ENCODE measurements at places on chromosomes 1 and 21. TPM values are rescaled to one million over a fixed set of nuclear protein-coding genes. Genes with fewer than 3 reads are reported as not detected.
A peak's percentile ranks its signal among the peaks of the same experiment; 100 is the strongest.

GRCh38 chr1:202553560-202554038, 156.7 kb downstream of the SYT2 start:
- no peak for DNase-seq

DNA sequence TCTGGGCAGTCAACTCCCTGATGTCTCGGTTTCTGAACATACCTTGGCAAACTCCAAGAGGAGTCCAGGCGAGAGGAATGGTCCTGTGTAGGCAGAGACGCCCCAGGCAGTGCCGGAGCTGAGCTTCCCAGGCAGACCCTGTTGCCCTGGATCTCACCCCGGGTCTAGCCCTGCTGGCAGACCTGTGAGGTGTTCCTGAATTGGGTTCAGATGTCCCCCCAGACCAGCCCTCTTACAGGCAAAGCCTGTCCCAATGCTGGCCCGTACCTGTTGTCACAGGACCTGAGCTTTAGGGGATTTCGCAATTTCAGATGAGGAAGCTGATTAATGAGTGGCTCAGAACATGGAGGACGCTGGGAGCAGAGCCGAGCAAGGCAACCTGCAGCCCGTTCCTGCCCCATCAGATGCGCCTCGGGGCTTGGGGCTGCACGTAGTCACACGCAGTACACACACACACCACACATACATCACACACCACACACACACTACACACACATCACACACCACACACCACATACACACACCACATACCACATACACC, 38.5 kb upstream of the PDE9A start:
- DNase-seq = peak; percentile 57

GRCh38 chr1:80211691-80212380, 1205.3 kb upstream of the ADGRL4 start:
- no peak for DNase-seq

DNA sequence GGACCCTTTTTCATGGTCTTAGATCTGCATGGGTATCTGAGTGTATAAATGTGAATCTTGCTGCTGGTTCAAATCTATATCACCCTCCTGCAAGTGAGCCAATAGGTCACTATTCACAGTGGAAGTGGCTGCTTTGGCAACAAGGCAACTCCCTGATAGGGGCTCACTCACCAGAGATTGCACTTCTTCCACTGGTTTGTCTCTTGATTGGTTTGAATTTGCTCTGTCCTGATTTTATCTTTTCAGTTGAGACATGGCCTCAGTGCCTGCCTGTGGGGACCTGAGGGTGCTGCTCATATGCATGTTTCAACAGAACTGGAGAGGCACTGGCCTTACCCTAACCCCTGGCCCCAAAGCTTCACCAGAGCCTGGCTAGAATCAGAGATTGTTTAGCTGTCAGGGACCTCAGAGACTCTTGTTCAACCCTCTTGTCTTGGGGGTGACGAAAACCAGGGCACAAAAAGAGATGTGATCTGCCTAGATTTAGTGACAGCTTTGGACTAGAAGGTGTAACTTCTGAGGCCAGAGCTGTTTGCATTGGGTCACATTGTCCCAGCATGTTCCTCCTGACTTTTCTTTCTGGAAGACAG, 16.9 kb downstream of the AVPR1B start:
- DNase-seq = no peak

GRCh38 chr1:108057541-108057940, 92.6 kb upstream of the VAV3 start:
- DNase-seq = no peak

GRCh38 chr1:51998701-51999100, 8.2 kb upstream of the RAB3B start:
- no peak for DNase-seq

GRCh38 chr21:44285138-44285992, at the start of gene AIRE:
Gene AIRE, plus strand, starts transcription at chr21:44285876. Its CDS starts 131 bp downstream, at chr21:44286007.
- no peak for DNase-seq

GRCh38 chr1:147337040-147337630, 94.7 kb downstream of the CHD1L start:
- DNase-seq = no peak

DNA sequence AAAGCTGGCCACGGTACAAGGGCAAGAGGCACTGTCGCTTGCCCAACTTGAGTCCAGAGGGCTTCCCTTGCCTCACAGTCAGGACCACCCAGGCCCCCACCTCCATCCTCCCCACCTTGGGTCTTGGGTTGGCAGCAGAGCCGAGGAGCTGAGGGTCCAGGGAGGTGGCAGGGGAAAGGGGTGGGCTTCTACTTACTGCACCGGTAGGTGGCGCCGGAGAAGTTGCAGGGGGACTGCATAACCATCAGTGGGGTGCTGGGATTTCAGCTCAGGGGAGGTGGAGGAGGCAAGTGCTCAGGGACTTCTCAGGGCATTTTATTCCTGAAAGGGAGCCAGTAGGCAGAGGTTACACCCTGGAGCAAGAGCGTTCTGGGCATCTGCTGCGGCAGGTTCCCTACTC, 44.0 kb downstream of the TRIM62 start:
- peak; percentile 43 for DNase-seq

DNA sequence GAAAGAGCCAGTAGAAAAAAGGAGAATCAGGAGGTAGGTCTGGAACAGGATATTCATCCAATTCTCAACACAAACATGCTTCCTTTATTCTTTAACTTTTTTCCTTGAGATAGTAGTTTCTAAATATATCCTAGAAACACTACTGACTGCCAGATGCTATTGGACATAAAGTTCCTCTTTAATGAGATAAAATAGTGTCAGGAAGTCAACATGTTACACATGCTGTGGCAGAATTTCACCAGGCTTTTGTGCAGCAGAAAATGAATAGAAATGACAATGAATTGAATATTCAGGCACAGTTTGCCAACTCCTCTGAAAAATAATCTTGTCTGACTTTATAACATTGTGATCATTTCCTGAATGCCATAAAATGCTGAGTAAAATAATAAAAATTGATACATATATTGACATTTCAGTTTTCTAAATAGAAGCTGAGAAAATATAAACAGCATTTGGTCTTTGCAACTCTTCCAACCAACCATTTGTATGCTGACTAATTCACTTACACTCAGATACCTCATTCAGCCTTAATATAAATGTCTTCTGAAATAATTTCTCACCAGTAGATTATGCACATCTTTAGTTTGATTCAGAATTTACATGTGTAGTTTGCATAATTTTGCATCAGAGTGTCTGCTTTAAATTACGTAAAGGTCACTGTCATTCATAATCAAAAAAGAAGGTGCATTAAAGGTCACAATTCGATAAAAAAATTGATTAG, 486.1 kb upstream of the ADGRL2 start:
- DNase-seq = no peak

DNA sequence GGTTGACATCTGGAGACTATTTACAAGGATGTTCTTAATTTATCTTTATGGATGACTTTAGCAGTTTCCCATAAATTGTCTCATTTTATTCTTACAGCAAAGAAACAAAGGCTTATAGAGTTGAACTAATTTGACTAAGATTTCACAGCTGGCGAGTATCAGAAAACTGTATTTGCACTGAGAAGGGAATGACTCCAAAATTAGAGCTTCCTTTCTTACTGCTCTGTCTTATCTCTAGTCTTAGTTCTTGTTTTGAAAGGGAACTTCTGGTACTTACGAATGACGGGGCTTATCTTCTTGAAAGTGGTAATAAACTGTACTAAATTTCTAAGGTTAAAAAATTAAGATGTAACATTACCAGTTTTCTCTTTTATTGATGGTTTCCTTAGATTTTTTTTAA, 13.6 kb downstream of the CNST start:
- DNase-seq = no peak

GRCh38 chr21:34950980-34951379, 98.1 kb downstream of the RUNX1 start:
- no peak for DNase-seq

- DNase-seq = no peak
Measured at GRCh38 chr1:38125016-38125415, 78.4 kb upstream of the POU3F1 start.

- DNase-seq = no peak
Measured at GRCh38 chr1:160726114-160726497, 12.9 kb upstream of the SLAMF7 start.

GRCh38 chr1:109151146-109151990, 37.5 kb downstream of the ELAPOR1 start:
- DNase-seq = no peak

GRCh38 chr1:70919706-70920323, 127.8 kb downstream of the PTGER3 start:
- DNase-seq = no peak

DNA sequence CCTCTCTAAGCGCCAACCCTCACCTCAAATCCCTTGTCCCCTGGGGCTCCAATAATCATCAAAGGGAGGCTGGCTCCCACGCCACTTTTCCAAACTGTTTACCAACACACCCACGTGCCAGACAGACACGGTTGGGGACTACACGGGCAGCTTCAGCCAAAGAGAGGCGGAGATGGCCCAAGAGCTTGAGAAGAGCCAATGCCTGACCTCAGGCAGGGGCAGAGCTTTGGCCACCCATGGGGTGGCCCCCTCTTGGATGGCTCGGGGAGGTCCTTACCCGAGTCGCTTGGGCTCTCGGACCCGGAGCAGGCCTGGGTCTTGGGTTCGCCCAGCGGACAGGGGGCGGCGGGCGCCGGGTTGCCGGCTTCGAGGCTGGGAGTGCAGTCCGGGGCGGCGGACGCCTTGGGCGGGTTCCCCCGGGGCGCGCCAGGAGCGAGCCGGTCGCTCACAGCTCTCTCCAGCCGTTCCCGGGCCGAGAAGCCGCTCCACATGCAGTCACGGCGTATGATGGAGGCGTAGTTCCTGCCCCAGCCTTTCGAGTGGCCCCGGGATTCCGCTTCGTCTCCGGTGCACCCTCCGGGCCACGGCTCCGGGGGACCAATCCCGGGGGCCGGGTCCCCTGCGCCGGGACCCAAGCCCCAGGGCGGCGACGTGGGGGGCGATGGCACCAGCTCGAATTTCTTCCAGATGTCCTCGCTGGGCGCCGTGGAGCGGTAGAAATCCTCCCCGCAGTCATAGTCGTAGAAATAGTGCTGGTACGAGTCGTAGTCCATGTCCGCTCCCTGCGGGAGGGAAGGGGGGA, 854 bp downstream of the MYCL start:
- peak; percentile 29 for DNase-seq

DNA sequence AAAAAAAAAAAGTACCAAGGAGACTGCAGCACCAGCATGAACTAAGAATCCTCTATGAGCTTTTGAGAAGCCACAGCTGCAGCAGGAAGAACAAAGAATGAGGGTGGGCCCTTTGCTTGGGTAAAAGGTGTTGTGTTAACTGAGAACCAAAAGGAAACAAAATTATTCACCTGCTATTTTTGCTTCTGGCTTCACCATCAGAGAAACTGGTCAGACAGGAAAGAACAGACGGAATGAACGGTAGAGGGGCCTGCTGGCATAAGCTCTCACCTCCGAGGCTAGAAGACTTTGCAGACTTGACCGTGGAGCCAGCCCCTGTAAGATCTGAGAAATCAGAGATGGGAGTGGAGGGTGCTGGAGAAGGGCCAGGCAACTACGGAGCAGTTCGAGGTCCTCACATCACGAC, 27.6 kb downstream of the IL10RB start:
- no peak for DNase-seq

- no peak for DNase-seq
Measured at GRCh38 chr1:55035904-55036303, 3.4 kb upstream of the PCSK9 start.

DNA sequence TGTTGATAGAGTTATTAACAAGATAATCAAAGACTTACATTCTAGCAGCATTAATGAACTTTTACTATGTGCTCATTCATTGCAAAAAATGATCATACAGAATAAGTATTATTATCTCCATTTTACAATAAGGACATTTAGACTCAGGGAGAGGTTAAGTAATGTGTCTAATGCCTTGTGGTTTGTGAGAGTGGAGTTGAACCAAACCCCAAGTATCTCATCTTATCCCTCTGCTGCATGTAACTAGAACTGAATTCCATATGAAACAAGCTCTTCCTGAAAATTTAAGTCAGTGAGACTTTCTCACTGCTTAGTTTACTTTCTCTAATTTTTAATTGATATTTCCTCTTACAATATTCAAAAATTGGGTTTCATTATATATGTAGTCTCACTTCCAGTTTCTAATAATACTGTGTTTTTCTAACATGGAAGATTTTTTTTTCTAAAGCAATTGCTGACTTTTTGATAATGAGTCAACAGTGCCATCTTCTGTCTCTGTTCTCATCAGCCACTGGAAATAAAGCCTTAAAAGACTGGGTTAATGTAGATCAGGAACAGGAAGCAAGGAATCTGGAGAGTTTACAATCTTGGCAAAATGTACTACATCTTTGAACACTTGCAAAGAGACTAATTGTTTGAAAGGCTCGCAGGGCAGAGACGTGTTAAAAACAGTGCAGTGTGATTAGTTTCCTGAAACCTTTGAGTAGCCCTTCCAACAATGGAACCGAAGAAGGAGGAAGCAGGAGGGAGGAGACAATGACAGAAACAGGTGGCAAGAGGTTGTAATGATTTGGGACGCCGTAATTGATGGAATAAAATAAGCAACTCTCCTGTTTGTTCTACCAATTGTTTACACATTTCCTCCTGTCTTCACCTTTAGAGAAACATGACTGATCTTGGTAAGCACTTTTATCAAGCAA, 567.6 kb downstream of the MRPL39 start:
- DNase-seq = no peak

DNA sequence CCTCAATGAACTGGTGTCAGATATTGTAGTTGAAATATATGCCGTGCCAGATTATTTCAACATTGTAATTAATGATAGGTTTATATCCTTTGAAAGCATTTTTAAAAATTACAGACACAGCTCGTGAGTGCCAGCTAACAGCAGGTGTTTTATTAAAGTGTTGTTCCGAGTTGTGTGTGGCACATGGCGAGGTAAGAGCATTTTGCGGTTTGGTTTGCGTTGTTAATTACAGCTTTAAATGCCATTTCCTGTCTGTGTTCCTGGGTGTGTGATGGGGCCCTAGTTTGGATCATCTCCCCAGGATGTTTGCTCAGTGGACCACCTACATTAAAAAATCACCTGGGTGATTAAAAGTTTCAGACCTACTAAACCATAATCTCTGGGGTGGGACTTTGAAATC, 97.4 kb downstream of the PRDM2 start:
- no peak for DNase-seq

DNA sequence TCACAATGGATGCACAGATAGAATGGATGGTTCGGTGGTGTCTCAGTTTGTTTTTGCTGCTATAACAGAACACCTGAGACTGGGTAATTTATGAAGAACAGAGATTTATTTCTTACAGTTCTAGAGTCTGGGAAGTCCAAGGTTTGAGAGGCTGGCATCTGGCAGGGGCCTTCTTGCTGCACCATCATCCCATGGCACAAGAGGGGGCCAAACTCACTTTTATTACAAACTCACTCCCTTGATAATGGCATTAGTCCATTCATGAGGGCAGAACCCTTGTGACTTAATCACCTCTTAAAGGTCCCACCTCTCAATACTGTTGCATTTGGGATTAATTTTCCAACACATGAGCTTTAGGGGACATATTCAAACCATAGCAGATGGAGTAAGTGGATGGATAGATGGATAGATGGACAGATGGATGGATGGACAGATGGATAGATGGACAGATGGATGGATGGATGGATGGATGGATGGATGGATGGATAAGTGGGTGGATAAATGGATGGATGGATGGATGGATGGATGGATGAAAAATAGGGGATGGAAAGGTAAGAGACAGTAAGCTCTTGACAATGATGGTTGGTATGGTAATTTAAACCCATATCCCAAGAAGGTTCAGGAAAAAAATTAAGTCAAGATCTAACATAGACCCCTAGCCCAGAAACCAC, 16.5 kb downstream of the CAMK2N1 start:
- no peak for DNase-seq

S100A7A gene
- not detected for total RNA-seq

OR10J1 gene
- not detected for total RNA-seq

PPP1R15B gene
- 54.6 TPM for total RNA-seq

RIIAD1 gene
- not detected for total RNA-seq

NEK7 gene
- total RNA-seq = 45.5 TPM

SLC44A3 gene
- not detected for total RNA-seq

RSRP1 gene
- 154 TPM for total RNA-seq

TOMM40L gene
- 17.7 TPM for total RNA-seq

All from activated naive CD4-positive, alpha-beta T cell treated with anti-CD3 and anti-CD28 coated beads, Interleukin-2, amount 50 U/mL, for 72 hours (primary cell).